Esophagus muscularis mucosa (tissue), 4 donors: ENCODE measurements at places on chromosomes 6 and 20.

GRCh38 chr6:54646951-54647664 is 199.5 kb upstream of the FAM83B start:
- no peak for DNase-seq

DNA sequence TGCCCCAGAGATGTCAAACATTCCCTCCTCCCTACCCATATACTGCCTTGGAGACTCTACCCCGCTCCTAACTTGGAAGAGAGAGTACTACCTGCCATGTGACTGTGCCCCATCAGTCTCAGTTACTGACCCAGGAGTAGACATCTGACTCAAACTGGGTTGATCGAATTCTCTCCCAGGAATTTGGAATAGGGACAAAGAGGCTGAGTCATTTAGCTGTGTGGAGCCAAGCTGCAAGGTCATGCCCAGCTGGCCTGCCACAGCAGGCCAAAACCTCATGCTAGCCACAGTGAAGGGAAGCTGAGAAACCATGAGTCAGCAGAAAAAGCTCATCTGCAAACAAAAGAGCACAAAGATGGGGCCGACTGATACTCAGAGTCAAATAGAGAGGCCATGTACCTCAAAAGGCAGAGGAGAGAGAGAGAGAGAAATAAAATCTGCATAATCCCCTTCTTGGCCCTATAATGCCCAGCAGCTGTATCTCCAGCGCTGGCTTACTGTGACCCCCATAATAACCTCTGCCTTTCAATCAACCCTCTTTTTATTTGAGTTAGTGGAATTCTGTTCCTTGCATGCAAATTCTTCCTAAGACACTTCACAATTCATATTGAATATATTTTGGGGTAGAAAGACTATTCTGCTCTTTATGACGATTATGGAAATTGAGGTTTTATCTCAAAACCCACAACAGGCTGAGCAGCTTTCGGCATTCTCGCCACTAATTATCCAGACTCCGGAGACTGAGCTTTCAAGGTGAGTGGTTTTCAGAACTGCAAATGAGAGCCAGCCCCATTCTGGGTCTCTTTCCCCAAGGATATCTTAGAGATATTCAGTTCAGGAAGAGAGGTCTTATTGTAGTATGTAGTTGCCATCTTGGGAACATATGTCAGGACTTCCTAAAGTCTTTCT is 21.4 kb upstream of the AKIRIN2 start:
- DNase-seq = no peak

- DNase-seq = no peak
Observed at GRCh38 chr20:62739581-62740285, 31.1 kb downstream of the NTSR1 start.

DNA sequence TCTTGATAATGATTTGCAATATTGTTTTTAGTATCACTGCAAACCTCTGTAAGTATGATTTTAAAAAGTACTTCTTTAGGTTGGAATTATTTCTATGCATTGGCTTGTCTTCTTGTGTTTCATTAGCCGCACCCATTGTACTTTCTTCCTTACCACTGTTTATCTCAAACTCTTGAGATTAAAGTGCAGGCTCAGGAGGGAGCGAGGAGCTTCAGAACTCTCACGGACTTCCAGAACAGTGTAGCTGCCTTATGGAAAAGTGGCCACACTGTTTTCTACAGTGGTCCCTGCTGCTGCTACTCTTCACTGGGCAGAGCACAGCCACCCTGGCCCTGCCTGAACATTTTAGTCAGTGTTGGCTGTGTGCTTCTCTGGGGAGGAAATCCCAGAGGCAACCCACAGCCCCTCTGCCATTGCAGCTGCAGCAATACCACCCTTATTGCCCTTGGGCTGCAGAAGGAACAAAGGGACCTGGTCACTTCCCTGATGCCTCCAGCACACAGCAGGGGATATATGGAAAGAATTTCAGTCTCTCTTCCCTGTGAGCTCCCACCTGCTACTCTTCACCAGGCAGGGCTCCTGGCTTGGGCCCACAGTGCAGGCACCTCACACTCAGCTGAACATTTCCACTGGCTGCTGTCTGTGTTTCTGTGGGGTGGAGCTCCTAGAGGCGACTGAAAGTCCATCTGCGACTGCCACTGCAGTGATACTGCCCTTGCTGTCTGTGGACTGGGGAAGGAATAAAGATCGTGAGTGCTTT is 91.7 kb upstream of the MAP3K4 start:
- DNase-seq = no peak

- no peak for DNase-seq
Observed at GRCh38 chr6:134630508-134631121, 312.7 kb upstream of the SGK1 start.
